Lower leg skin (tissue), 4 donors: ENCODE measurements at places on chromosomes 16 and 17.
A peak's percentile ranks its signal among the peaks of the same experiment; 100 is the strongest.

DNA sequence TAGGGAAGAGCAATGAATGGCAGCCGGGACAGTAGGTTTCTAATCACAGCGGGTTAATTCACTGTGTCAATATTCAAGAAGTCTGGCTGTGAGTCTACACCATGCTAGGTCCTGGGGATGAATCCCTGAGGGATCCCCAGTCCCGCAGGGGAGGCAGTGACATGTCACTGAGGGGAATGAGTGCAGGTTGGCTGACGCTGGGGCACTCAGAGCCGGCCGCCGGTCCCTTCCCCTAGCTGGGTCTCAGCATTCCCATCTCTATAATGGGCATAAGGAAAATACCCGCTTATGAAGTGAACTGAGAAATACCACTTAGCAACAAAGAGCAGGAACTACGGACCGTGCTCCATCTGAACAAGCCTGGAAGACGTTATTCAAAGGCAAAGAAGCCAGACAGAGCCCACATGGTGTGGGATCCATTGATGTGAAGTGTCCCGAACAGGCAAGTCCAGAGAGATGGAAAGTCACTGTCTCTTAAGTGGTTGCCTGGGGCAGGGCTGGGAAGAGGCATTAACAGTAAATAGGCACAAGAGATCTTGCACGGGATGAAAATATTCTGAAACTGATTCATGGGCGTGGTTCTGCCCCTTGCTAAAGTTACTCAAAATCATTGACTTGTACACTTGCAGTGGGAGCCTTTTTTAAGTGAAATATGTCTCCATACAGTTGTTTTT lies 31.9 kb downstream of the PPL start:
- DNase-seq, result no peak

GRCh38 chr17:78598013-78598471 lies 20.8 kb upstream of the DNAH17 start:
- DNase-seq, result no peak

- DNase-seq, result no peak
These were observed 76.1 kb upstream of the SDK2 start for GRCh38 chr17:73720187-73720834.

- DNase-seq, result no peak
These were observed 8.0 kb downstream of the CCNF start for GRCh38 chr16:2437032-2437790.

DNA sequence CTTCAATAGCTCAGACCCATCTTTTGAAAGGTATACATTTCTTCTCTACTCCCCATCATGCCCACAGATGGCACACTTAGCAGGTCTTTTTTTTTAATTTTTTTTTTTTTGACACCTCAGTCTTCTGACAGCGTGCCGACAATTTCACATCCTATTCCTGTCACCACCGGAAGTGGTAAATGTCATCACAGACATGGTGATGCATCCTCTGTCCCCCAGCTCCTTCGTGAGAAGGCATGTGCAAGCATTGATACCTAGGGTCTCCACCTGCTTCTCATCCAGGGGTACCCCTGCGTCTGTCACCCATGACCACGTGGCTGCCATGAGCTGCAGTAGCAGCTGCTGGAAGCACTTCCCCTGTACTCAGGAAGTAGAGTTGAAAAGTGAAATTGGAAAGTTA lies 35.6 kb downstream of the ELAC2 start:
- DNase-seq, result no peak

GRCh38 chr17:56064506-56064905 lies 88.8 kb upstream of the ANKFN1 start:
- DNase-seq, result no peak

GRCh38 chr16:6694636-6695035 lies 638.0 kb upstream of the RBFOX1 start:
- DNase-seq, result no peak

GRCh38 chr17:52696362-52696761 lies 537.8 kb upstream of the CA10 start:
- DNase-seq, result no peak

DNA sequence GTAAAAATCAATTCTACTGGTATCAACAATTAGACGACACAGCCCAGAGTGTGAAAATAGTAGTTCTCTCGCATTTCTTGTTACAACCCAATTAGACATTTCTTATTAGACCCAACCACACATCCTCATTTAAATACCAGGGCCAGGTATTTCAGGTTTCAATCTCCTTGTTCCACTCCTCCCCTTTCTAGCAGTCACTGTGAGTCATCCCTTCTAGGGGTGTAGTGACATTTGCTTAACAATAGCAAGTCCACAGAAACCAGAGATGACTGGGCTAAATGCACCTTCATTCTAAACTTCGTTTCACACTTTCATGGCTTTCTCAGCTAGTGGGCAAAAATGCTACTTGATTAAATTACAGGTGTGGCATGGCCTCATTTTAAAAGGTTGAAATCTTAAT lies 116.9 kb upstream of the CACNG3 start:
- DNase-seq, result no peak

DNA sequence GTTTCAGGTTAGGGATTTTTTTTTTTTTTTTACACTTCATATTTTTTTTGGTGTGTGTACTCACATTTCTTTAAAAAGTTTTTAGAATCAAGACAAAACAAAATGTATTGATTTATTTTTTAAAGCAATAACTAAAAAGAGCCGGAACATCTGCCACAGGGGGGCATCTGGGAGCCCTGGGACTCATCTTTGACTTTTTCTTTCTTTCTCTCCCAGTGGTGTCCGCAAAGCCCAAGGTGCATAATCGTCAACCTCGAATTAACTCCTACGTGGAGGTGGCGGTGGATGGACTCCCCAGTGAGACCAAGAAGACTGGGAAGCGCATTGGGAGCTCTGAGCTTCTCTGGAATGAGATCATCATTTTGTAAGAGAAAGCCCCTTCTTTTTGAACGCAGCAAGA lies 36.3 kb downstream of the WWP2 start:
- no peak for DNase-seq

GRCh38 chr17:58741121-58741625 lies 14.5 kb upstream of the PPM1E start:
- peak; percentile 28 for DNase-seq

- no peak for DNase-seq
These were observed 116.9 kb downstream of the NTN1 start for GRCh38 chr17:9138161-9138717.

DNA sequence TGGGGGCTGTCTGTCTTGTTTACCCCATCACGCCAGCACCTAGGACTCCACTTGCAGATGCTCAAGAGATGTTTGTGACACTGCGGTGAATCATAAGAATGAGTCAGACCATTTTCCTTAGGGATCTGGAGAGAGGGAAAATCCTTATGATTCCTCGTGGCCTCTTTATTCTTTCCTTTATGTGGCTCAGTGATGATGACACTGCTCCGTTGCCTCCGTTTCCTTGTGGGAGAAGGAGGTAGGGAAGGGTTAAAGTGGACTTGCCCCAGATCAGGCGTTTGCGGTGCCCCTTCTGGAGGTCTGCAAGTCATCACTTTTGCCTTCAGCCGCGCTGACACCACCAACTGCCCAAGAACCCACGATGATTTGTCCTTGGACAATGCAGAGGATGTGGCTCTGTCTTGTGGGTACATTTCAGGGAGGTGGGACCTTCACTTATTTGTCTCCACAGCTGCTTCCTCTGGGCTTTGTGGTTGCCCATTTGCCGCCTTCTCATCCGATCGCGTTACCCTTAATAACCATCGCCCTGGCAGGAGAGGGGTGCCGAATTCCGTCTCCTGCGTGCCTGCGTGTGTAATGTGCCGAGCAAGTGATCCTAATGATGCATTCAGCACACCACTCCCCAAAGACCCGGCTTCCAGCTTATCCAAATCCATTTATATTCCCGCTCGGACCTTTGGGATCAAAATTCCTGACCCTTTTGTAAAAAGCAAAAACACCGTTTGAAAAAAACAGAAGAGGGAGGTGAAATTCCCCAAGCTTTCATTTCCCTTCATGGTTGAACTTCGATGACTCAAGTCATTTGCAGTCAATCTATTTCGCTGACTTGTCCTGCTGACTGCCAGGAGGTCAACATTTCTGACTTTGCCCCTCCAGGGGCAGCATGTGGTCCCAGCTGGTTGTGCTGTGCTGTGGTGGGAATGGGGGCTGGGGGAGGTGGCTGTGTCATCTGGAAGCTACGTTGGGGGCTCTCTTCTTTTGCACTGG lies 87.2 kb upstream of the IRX3 start:
- no peak for DNase-seq

GRCh38 chr17:79617304-79617703 lies 6.5 kb upstream of the RBFOX3 start:
- no peak for DNase-seq

DNA sequence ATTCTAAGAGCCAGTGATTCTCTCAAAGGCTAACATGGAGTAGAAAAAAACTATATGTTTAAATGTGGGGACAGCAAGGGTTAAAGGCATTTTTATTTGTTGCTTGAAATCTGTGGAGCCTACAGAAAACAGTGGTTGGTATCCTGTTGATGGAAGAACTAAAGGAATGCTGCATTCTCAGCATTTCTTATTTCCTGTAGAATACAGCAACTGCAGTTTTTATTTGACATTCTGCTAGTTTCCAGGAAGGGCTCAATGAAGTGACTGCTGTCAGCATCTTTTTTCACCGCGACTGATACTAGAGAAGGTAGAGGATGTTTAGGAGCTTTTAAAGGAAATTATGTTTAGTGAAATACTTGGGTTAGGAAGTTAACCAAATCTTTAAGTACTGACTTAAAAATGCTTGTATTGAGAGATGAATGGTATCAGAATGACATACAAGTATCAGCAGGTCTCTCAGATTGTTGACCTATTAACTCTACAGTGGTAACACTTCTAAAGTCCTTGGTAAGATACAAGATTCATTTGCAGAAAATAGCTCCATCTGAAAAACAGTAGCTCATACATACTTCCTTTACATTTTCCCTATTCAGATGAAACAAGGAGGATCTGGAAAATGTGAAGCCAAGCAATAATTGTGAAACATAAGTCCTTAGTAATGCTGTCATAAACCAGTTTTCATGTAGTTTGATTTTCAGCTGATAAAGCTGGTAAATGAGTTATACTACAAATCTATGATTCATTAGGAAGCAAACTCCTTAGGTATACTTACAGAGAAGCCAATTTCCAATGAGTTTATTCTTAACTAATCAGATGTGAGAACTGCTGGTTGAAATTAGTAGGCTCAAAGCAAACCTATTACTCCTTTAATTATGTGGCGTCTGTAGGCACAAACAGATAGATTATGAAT lies 15.2 kb downstream of the CLTC start:
- DNase-seq, result no peak

DNA sequence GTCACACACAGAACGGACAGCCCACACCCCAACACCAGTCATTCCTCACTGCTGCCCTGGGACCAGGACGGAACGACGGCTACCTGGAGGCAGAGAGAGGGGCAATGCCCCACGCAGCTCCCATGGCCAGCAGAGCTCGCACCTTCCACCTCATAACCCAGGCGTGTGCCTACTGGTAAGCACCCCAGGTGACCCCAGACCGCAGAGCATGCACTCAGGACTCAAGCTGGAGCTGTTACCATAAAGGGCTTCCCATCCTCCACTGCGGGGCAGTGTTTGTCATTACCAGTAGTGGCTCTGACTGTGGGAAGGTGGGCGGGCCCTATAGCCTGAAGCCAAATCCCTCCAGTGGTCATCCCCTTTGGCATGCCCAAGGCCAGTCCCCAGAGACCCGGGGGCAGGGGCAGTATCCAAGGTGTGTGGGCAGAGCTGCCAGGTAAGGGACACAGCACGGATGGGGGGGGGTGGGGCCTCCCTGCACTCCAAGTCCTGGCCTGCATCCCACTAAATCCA lies 4.7 kb upstream of the BCAR1 start:
- DNase-seq, result peak; percentile 87

- no peak for DNase-seq
These were observed 5.3 kb upstream of the PHOSPHO1 start for GRCh38 chr17:49235896-49236295.

DNA sequence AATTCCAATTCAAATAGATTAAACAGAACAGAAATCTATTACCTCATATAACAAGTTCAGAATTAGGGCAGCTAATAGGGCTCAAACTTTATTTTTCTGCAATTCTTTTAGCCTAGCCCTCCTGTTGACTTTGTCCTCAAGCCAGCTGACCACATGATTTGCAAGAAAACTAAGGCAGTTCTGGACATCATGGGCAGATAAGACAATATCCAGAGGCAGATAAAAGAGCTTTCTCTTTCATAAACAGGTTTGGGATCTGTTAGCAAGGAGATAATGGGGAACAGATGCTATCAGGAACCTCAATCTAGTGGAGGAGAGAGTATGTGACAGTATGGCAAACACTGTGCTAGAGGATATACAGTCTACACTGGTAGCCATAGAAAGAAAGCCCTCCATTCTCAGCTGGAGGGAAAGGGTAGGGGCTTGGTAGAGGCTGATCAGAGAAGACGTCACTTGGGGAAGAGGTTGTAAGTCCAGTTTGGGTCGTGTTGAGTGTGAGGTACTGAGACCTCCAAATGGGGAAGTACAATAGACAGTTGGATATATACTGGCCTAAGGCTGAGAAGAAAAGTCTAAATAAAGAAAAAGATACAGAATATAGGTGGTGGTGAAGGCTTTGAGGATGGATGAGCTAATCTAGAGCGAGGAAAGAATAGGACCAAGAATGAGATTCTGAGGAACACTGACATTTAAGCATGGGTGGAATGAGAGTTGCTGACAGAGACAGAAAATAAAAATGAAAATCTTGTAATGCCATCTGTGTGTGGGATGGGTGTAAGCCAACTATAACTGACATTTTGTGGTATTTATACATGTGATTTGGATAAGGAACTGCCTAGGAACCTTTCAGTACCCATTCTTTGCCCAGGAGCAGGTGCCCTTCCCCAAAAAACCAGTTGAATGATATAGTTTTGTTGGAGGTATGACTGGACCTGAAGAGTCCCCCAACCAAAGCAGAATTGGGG lies 67.4 kb downstream of the CYB561 start:
- no peak for DNase-seq

GRCh38 chr16:14307527-14308367 lies 236.6 kb downstream of the MRTFB start:
- no peak for DNase-seq

- DNase-seq, result no peak
These were observed 3.9 kb downstream of the MIF4GD start for GRCh38 chr17:75267153-75267410.

DNA sequence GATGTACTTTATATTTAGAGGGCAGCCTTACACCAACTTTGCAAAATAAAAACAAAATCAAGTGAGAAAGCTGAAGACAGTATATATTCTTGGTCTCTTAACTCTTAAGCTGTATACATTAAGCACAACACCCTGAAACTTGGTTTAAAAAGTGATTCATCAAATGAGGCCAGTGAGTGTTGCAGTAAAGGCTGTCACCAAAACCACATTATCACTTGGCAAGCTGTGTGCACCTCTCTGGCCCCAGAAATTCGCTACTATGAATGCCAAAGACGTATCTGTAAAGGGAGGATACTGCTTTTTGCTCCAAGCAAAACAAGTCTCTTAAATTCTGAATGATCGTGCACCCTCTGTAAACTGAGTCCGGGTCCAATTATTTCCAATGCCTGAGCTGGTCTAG lies 163.9 kb downstream of the ZFHX3 start:
- no peak for DNase-seq

- no peak for DNase-seq
These were observed 82.3 kb downstream of the CMIP start for GRCh38 chr16:81526935-81527334.

DNA sequence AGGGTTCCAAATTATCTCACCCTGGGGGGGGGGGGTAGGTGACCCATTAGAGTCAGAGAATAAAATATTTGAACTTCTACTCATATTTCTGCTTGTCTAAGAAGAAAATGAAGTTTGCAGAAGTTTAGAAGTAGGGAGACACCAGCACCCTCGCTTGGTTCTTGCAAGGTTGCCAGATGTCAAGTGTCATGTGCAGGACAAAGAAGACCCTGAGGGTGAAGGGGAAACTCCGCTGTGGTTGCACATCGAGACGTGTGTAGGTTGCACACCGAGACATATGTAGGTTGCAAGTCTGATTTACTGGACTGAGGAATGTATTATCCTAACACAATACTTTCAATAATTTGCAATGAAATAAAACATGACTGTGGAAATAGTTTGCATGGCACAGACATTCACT lies 42.4 kb upstream of the IRF8 start:
- no peak for DNase-seq
